ENCODE measurements at places on chromosomes 2 and 18. TPM values are rescaled to one million over a fixed set of nuclear protein-coding genes. Genes with fewer than 3 reads are reported as not detected.

LDLRAD4 gene
- 68.1 TPM for total RNA-seq

SP3 gene
- 44.8 TPM for total RNA-seq

TUBB8B gene
- total RNA-seq, result not detected

DNMT3A gene
- total RNA-seq, result 20.2 TPM

DNA sequence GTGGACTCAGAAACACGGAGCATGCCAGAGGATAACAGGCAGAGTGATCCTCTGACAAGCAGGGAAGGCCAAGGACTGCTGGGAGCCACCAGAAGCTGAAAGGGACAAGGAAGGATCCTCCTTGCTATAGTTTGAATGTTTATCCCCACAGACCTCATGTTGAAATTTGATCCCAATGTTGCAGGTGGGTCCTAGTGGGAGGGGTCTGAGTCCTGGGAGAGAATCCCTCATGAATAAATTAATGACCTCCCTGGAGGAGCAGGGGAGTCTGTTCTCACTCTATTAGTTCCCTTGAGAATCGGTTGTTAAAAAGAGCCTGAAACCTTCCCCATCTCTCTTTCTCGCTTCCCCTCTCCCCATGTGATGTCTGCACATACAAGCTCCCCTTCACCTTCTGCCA, 124.4 kb downstream of the FBXO15 start:
- no peak for DNase-seq

- no peak for DNase-seq
Observed at GRCh38 chr2:12597610-12598009, 119.1 kb upstream of the TRIB2 start.

DNA sequence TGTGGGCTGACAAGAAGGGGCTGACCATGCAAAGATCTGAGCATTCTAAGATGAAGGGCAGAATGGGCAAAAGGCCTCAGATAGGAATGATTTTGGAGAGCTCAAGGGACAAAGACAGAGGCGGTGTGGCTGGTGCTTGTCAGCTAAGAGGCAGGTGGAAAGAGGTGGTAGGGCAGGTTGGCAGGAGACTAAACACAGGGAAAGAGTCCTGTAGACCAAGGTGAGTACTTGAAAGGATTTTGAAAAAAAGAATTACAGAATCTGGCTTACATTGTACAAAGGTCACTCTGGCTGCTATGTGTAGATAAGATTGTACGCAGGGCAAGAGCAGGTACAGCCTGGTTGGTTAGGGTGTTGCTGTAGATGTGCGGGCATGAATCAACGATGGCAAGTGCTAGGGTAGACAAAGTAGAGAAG, 50.6 kb downstream of the STK39 start:
- no peak for DNase-seq

- DNase-seq, result no peak
Observed at GRCh38 chr18:79622004-79622403, 57.6 kb upstream of the CTDP1 start.

DNA sequence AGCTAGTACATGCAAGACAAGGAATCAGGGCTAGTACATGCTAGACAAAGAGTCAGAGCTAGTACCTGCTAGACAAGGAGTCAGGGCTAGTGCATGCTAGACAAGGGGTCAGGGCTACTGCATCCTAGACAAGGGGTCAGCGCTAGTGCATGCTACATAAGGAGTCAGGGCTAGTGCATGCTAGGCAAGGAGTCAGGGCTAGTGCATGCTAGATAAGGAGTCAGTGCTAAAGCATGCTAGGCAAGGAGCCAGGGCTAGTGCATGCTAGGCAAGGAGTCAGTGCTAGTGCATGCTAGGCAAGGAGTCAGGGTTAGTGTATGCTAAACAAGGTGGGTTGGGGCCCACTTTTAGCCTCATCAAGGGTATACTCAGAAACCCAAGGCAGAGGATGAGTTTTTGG, 90.1 kb upstream of the FAM136A start:
- no peak for DNase-seq

GRCh38 chr2:48886919-48887318, 131.4 kb upstream of the LHCGR start:
- DNase-seq, result no peak
